ENCODE measurements at places on chromosomes 3 and 15. TPM values are rescaled to one million over a fixed set of nuclear protein-coding genes. Genes with fewer than 3 reads are reported as not detected.

The MYRIP gene
- total RNA-seq, result 0.29 TPM

The UPK1B gene
- total RNA-seq, result 56.4 TPM

The GPR149 gene
- total RNA-seq, result not detected

The CCDC39 gene
- total RNA-seq, result not detected

The DNAH12 gene
- not detected for total RNA-seq

The MAGEL2 gene
- total RNA-seq, result 0.07 TPM

The TMC3 gene
- total RNA-seq, result not detected

- DNase-seq, result no peak
These were observed 174.0 kb upstream of the WNT5A start for GRCh38 chr3:55661141-55661540.

GRCh38 chr3:31147550-31147949, 253.1 kb upstream of the GADL1 start:
- no peak for DNase-seq

DNA sequence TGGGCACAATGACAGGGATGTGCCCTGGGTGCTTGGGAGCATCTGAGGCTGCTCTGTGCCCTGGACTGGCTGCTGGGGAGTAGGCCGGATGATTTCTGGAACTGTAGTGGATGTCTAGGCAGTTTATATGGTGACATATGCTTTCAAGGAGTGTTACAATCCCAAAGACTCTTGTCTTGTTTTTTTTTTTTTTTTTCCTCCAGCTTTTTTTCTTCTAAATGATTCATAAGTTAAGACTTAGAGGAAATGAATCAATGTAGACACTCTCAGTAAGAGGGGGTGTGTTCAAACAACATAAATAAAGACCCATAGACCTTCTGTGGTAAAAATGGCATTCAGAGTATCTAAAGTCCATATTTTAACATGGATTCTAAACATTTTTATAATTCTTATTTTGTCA, 706.1 kb upstream of the GOLIM4 start:
- no peak for DNase-seq

GRCh38 chr15:67013696-67014095, 51.7 kb upstream of the SMAD3 start:
- no peak for DNase-seq

- DNase-seq, result no peak
These were observed 60.0 kb downstream of the NR1I2 start for GRCh38 chr3:119841808-119842471.

GRCh38 chr3:53109891-53110771, 20.1 kb downstream of the RFT1 start:
- no peak for DNase-seq

DNA sequence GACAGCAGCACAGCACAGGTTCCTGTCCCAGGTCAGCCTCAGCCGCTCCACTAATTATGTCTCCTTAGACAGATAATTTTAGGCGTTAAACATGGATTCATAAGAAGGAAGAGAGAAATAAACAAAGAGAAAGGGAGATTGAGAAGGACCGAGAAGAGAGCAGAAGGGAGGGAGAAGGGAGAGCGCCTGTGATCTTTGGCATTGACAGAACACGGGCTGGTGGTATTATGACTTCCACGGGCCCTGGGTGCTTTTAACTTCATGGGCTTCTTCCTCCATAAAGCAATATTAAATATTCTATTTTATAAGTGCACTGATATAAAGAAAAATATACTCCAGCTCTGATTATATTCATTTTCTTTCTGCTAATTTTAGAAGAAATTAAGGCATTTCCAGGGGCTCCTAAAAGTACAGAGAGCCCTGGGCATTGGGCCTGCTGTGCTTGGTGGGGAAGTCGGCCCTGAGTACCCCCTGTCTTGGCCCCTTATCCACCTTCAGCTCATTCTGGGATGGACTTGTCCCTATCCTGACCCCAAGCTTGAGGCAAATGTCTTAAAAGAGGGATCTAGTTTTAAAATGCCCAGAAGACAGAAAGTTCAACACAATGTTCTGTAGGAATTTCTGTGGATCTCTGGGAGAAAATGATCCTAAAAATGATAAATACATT, 135.3 kb downstream of the MEX3B start:
- DNase-seq, result no peak

DNA sequence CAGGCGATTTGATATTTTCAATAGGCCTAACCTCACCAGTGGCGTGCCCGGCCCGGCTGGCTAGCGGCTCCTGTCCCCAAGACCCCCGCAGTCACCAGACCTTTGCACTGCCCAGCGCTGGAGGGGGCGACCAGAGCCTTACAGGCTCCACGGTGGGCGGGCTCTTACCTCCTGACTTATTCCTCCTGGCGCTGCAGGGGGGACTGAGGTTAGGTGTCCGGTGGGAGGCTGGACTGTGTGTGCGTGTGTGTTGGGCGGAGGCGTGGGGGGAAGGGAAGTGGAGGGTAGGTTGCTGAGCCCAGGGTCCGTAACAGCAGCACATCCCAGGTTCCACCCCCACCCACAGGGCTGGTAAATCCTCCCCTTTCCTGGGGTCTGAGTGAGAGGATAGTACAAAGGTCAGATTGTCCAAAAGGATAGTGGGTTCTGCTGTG, 27.5 kb upstream of the THRB start:
- no peak for DNase-seq

DNA sequence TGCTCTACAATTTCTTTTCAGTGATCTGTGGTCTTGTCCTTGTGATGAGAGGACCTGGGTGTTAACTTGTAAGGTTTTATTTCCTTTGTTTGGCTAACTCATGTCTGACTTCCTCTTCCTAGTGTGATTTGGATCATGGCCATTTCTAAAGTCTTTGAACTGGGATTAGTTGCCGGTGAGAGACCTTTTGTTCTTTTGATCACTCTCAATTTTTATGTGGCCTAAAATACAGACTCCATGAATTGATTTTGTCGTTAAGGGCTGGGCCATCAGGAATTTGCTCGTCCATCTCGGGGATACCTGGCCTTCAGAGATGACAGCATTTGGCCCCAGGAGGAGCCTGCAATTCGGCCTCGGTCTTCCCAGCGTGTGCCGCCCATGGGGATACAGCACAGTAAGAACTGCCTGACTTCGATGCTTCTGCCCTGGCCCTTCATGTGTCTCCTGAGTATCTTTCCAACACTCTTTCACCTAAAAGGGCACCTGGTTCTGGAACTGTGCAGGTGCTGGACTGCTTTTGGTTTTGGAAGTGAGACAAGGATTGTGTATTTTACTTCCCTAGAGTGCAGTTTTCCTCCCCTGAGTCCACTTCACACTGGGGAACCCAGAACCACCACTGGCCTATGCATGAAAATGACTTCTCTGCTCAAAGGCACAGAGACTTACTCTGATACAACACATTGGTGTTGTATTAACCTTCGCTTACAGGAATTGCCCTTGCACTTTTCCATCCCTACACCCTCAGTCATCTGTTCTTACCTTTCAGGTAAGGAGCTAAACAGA, 13.1 kb upstream of the LRRC2 start:
- DNase-seq, result no peak

- DNase-seq, result no peak
These were observed 577.7 kb downstream of the FOXP1 start for GRCh38 chr3:71005702-71006321.

DNA sequence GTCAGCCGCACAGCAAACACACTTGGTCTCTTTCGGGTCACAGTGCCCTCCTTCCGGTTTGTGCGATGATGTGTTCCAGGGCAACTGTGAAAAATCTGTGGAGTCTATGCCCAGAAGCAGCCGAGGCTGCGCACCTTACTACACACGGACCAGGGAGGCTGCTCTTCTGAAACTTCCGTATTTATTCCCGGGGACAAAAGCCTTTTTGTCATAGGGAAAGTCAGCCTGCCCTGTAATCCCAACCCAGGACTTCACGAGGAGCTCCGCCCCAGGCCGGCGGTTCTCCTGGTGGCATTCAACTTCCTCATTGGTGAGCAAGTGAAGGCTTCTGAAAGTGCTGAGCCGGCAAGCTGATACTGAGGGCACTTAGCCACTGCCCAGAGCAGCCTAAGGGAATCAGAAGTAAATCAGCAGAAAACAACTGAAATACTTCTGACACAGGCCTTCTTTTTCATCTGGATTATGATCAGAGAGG, 126.5 kb downstream of the FMN1 start:
- no peak for DNase-seq

DNA sequence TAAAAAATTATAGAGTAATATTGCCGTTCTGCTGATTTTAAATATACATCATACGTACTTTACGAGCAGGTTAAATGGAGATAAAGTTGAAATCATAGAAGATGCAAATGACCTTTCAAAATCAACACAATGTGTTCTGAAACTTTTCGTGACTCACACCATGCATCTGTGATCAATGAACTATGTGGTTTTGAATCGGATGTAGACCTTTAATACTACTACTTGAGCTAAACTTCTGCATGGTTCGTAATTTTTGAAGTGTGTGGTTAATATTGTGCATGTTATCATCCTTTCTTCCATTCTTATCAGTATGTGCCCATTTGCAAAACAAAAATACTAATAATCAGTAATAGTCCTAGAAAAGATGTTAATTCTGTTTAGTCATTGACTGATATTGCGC, 58.9 kb downstream of the GASK1A start:
- DNase-seq, result no peak

DNA sequence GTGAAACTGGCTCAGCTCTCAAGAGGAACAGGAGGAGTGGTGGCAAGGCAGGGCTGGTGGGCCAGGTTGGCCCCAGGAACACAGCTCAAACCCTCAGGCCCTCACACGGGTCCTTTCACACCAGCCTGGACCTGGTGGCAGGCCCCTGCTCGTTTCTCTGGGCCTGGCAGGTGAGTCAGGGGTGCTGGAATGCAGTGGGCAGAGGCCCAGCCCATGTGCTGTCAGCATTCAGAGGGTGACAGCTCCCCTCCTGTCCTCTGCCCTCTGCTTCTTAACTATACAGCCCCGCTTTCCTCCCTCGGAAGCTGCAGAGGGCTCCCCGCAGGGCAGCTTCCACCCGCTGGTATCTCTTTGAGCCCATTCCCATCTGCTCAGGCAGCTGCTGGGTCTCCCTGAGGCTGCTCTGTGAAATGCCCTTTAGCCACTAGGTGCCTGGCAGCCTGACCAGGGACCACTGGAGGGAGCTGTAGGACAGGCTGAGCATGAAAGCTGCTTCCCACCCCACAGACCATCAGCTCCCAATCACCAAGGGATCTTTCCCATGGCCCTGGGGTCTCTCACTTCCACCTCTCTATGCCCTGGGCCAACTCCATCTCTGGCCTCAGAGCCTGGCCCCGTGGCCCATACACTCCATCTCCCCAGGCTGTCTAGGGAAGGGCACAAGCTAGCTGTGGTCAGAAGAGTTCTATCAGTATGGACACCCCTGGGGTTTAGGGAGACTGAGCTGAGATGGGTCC, 24.8 kb downstream of the SHF start:
- DNase-seq, result peak; percentile 27

DNA sequence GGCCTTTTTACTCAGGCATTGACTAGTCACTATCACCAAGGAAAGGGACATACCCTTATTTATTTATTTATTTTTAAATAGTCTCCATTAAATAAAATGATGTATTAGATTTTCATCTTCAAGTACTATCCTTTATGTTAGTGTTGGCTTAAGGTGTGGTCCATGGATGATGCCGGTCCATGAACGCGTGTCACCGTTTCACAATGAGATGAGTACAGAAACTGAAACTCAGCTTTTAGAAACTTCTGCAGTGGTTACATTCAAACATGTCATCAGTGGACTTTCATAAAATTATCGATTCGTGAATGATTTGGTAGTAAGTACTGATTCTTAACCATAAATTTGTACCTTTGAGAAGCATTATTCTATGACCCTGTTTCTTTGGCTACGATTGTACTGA, 166.6 kb downstream of the SATB1 start:
- DNase-seq, result no peak

DNA sequence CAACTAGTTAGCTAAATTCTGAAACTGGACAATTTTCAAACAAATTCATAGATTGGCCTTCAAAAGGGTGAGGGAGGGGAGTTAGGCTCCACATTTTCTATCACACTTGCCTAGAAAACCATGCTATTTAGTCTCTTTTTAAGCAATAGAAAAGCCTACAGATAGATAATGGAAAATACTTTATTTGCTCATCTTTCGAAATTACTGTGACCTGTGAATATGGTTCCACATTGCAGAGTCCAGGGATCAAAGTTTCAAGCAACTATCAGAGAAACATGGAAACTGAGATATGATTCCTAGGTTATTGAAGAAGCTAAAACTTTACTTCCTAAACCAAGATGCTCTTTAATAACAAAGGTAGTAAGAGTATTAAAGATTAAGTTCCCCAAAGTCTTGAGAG, 176.6 kb upstream of the NECTIN3 start:
- DNase-seq, result no peak

DNA sequence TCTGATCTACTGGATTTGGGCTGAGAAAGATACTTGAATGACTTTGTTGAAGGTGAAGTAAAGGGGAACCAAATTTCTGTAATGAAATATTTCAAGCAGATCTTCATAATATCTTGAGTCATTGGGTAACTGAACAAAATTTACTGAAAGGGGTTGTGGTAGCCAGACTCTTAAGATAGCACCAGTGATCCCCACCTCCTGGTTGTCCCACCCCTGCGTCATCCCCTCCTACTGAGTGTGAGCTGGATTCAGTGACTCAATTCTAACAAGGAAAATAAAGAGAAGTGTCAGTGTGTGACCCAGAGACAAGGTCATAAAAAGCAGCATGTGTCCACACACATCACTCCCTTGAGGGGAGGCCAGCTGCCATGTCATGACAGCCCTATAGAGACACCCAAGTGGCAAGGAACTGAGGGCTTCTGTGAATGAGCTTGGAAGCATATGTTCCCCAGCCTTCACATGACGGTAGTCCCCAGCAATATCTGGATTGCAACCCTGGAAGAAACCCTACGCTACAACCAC, 107.1 kb downstream of the MECOM start:
- DNase-seq, result no peak

DNA sequence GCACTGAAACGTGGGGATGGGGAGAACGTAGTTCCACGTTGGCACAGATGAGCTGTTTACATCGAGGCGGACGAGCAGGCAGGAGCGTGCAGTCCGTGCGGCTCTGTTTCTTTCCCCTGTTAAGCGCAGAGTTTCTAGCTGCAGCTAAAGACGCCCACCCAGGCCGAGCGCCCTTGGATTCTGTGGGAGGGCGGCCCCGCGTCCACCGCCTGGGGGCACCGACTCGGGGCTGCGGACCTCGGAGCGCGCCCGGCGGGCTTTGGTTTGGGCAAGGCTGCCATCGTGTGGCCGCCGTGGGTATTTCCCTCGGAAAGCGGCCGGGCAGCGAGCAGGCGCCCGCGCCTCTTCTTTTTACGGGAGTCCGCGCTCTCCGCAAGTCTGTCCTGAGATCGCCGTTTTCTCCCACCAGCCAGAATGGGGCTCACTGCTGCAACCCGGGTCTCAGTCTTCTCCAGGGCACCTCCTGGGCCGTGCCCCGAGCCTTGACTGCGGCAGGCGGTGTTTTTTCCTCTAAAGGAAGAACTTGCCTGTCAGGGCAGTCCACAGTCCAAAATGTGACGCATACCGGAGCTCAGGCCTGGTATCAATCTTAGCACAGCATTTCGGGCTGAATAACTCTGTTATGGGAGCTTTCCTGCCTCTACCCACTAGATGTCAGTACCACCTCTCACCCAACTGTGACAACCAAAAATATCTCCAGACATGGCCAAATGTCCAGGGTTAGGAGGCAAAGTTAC, 219.9 kb upstream of the IGF1R start:
- DNase-seq, result peak; percentile 55

DNA sequence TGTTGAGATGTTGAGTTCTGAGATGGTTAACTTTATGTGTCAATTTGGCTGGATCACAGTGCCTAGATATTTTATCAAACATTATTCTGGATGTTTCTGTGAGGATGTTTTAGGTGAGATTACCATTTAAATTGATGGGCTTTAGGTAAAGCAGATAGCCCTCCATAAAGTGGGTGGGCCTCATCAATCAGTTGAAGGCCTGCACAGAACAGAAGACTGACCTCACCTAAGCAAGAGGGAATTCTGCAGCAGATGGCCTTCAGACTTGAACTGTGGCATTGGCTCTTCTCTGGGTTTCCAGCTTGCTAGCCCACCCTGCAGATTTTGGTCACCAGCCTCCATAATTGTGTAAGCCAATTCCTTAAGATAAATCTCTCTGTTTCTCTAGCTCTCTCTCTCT, 260.4 kb upstream of the VEPH1 start:
- DNase-seq, result no peak

Data from epithelial cell of proximal tubule (primary cell).